Midbrain (tissue), 1 donor: ENCODE measurements at places on chromosomes 1 and 21.
A peak's percentile ranks its signal among the peaks of the same experiment; 100 is the strongest.

- DNase-seq, result peak; percentile 19
Measured at GRCh38 chr21:37866027-37866426, 50.2 kb downstream of the KCNJ6 start.

DNA sequence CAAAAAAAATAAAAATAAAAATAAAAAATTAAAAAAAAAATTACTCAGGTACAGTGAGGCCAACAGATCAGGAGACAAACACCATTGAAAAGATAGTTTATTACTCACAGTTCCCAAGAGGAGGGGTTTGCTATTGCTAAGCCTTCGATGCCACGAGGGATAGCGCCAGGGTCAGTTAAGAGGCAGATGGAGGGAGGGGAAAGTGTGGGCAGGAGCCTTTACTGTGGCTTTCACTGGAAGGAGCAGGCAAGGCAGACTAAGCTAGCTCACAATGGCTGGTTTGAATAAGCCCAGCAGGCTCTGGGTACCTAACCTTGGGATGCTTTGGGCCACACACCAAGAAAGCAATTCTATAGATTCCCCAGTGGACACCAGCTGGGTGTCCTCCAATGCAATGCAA, 12.7 kb upstream of the RNF187 start:
- DNase-seq, result no peak

- no peak for DNase-seq
Measured at GRCh38 chr1:147504801-147505311, 36.4 kb upstream of the BCL9 start.

DNA sequence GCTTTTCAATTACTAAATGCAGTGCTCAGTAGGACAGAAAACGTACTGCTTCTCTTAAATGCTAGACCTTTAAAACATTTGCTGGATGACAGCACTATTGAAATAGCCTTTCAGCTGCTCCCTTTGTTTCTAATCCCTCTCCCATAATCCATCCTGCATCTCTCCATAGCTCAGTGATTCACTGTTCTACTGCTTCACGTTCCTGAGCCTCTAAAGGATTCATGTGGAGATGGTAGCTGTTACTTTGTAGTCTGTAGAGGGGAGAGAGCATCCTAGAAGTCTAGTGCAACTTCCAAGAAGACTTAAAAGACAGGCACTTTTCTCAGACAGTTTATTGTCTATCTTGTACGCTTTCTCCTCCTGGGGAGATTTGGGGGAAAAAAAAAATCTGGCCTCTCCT, 51.4 kb downstream of the LRRC8B start:
- no peak for DNase-seq

DNA sequence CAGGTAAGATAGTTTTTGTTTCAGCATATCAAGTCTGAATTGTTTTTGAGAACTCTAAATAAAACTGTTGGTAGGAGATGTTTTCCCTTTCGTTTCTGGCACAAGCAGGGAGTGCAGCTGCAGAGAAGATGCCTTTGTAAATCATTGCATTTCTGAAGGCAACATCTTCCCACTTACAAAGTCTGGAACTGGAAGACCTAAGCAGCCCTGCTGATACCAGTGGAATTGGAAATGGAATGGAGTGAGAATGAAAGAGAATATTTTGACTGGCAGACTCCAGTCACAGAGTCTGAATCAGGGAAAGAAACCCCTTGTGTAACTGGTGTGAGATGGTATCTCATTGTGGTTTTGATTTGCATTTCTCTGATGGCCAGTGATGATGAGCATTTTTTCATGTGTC, 815.6 kb downstream of the LTN1 start:
- no peak for DNase-seq

DNA sequence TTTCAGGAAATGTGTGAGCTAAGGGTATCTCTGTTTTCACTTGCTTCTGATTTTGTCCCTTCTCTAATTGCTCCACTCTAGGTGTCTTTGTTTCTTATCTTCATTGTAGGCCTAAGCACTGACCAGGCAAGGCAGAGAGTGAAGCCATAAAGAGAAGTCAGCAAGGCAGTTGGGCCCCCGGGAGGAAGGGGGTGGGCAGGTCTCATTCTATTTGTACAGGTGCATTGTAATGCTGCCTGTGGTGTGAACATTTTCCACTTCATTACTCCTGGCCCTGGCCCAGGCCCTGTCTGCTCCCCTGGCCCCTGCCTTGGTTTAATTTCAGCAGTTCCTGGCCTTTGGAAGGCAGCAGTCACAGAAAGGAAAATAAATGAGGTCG, 86.4 kb upstream of the JUN start:
- no peak for DNase-seq

DNA sequence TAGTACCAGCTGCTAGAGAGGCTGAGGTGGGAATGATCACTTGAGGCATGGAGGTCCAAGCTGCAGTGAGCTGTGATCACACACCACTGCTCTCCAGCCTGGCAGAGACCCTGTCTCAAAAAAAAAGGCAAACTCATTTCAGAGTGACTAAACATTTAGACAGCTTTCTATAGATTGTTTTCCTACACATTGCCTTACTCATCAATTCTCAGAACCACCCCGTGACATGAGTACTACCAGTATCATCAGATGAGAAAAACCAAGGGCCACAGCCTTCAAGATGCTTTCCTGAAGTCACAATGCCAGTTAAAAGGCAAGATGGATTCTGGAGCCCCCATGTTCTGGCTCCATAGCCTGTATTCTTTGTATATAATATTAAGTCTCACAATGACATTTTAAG, 22.4 kb upstream of the SMPDL3B start:
- no peak for DNase-seq

DNA sequence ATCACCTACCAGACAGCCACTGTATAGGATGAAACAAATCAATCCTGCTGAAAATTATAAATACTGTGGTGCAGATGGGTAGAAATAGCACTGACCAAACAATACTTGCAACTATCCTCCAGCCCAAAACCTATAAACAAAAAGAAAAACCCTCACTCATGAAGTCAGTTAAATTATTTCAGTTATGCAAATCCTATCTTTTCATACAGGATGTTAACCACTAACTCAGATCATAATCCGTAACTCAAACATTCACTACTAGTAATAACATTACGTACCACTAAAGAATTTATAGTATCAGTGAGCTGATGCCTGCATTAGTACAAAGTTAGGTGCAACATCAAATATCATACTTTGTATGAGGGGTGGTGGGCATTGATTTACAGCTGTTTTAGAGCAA, 2.6 kb downstream of the NDC1 start:
- DNase-seq, result no peak

DNA sequence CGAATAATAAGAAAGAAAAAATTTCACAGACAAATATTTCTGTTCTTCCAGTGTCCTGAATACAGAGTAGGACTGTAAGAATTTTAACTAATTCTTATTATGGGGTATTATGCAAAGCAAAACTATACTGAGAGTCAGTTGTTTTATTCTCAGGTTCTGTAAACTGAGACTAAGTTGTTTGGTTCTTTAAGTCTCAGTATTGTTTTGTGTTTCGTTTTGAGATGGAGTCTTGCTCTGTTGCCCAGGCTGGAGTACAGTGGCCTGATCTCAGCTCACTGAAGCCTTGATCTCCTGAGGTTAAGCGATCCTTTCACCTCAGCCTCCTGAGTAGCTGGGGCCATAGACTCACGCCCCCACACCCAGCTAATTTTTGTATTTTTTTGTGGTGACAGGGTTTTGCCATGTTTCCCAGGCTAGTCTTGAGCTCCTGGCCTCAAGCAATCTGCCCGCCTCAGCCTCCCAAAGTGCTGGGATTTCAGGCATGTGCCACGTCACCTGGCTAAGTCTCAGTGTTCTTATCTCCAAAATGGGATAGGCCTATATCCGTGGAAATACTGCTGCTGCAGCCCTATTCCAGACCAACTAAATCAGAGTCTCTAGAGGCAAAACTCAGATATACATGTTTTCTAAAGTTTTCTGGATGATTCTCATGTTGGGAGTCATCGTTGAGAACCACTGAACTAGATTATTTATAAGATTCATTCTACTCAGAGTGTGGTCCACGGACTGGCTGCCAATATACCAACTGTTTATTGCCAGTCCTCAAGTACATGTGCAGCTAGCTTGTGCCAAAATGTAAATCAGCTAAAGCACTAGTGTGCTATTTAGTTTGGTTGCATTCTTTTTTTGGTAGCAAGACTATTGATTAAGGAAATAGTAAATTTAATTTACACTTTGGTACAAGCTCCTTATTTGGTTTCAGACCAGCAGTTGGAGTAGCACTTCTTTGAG, 116.6 kb downstream of the HS2ST1 start:
- no peak for DNase-seq

- DNase-seq, result peak; percentile 14
Measured at GRCh38 chr1:214584805-214585766, 17.9 kb upstream of the CENPF start.

DNA sequence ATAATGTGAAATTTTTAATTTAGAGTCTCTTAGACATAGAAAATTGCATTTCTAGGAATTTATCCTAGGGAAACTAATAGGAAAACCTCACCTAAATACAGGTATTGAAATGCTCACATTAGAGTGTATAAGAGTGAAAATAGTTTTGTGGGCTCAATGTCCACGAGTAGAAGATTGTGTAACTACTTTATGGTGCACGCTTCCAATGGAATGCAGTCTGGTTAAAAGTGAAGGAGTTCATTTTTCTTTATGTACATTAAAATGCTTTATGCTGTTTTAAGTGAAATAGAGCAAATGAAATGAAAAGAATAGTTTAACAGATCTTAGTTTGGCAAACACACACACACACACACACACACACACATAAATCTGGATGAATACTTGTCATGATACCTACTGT, 278.2 kb downstream of the USP25 start:
- no peak for DNase-seq

DNA sequence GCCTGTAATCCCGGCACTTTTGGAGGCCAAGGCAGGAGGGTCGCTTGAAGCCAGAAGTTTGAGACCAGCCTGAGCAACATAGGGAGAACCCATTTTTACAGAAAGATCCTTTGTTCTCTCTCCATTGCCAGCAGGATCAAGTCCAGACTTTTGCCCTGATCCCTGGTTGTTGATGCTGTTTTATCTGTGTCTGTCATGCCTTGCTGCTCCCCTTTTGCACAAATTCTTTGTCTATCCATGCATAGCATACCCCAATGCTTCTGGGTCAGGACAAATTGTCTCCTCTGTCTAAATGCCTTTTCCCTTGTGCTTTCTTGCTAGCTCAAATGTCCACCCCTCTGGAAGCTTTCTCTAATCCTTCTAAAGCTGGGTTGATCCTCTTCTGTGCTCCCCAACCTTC, 25.3 kb upstream of the FAAH start:
- DNase-seq, result no peak

DNA sequence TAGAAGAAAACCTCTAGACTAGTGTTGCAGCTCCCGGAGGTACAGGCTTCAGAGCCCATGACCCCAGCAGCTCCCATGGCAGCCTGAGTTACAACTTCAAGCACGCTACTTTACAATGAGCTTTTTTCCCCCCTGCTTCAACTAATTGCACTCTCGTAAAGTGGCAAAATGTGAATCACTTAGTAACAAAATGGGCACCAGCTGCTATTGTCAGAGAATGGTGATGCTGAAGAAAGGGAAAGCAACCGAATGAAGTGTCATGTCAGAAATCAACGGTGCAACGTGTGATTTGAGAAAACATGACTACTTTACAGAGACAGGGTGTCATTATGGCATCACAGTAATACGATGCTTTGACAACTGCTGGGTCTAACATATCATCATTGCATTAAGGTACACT, 40.5 kb downstream of the ESRRG start:
- no peak for DNase-seq

- peak; percentile 88 for DNase-seq
Measured at GRCh38 chr1:201551877-201552731, 13.2 kb downstream of the NAV1 start.

DNA sequence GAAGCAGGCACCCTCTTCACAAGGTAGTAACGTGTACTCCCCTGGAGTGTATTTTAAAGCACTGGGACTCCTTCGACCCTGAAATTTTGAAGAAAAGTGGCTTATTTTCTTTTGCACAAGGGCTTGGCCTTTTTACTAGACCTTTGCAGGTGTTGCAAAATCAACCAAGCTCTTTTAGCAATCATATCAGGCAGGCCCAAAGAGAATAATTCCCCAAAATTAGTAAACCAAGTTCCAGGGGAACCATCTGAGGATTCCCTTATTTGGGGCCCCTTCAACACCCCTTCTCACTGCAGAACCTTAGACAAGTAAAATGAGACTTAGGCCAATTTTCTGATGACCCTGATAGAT, 28.3 kb downstream of the CBR1 start:
- DNase-seq, result no peak

- no peak for DNase-seq
Measured at GRCh38 chr1:1275836-1276235, 2.2 kb upstream of the UBE2J2 start.

DNA sequence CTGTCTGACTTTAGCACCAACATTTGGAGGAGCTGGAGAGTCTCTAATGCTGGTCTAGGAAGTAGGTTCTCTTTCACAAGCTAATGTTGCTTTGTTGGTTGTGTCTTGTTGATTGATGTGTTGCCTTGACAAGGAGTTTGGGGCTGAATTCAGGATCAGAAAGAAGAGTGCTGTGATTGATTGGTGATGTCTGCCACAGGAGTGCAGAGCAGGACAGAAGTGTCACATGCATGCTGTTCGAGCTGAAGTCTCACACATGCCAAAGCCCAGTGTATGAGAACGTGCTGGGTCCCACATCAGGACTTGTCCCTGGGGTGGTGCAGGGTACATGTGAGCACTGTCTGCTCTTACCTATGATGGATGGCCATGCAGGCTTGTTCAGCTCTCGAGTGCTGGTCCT, 694.4 kb downstream of the MATN1 start:
- no peak for DNase-seq

DNA sequence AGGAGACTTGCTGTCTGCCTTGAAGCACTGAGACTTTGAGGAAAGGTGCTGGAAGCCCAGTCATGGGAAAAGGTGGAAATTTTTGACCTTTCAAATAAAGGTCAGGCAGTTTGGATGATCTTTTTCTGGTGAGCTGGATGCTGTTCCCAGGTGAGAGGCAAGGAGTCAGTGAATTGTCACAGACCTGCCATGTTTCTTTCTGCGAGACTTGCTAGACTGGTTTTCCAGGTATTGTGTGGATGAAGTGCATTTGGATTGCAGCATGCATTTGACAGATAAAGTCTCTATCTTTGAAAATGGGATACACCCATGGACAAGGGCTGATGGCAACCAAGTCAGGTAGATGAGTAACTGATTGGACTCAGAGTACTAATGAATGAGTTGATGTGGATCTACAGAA, 65.7 kb upstream of the NHLH2 start:
- no peak for DNase-seq

DNA sequence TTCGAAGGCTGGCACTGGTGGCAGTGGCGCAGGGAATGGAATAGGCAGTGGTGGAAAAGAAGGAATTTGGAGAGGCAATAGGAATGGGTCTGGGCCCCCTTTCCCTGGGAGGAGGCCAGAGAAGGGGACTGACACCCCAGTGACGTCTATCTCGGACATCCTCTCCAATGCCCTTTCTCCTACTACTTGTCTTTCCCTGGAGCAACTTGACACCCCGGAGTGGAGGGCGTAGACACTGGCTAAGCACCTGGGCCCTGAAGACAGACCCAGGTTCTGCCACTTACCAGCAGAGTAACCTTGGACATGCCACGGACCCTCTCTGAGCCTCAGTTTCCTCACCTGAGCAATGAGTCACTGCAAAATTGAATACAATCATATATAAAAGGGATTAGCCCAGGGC, 86.8 kb downstream of the CAMK2N1 start:
- no peak for DNase-seq
